ENCODE measurements at places on chromosomes 2 and 18.

GRCh38 chr2:55112229-55113031 is 62.2 kb upstream of the RTN4 start:
- DNase-seq = no peak

DNA sequence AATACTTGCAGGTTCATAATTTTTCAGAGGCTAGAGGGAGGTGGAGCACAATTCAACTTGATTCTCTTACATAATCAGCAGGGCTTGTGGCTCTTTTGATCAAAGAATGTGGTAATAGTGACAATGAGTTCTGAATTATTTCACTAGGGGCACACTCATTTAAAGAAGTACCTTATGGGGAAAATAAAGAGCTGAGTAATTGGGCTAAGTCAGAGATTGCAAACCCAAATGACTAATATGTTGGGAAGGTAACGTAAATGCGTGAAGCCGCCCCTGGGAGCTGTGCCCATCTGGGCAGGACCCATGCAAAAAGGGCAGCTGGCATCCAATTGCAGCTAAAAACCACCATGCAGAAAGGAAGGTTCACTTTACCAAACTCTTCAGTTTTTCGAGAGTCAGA is 35.3 kb downstream of the NCKAP5 start:
- DNase-seq = no peak

GRCh38 chr2:40380721-40381120 is 71.2 kb downstream of the SLC8A1 start:
- DNase-seq = no peak

GRCh38 chr2:127591221-127591923 is 54.6 kb upstream of the GPR17 start:
- DNase-seq = peak; percentile 72

DNA sequence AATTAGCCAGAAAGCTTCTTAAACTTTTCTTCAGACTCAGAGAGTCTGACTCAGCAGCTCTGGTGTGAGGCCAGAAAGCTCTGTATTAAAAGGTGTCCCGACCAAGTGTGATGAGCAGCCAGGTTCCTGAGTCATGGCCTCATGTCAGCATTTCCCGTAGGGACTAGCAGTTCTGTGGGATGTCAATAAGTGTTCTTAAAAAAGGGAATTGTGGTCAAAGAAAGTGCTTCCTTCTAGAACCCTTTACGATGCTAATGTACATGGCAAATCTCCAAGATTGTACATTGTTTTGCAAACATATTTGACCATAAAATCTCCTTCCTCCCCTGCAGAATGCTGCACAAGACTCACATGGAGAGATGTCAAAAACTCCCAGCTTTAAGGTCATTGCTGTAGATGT is 80.1 kb downstream of the PLA2R1 start:
- DNase-seq = no peak

- no peak for DNase-seq
Measured at GRCh38 chr2:164053021-164053420, 317.2 kb upstream of the FIGN start.

- DNase-seq = no peak
Measured at GRCh38 chr18:13810950-13811485, 12.9 kb upstream of the MC5R start.

DNA sequence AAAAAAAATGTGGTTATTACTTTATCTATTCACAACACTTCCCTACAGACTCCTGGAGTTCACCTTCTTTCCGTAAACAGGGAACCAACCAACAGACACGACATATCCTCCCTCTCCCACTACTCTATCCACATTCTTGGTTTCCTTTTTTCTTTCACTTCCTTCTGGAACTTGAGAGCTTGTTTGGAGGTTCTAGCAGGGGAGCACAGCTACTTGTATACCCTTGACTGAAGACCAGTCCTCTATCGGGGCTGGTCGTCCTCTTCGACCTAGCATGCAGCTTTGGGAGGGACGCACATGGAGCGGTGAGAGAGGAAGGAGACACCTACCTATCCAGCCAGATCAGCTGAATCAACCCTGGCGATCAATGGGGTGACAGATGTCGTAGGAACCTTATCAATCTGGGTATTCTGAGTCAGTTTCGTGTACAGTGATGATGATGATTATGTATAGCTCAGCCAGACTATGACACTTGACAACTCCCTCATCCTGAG is 43.5 kb upstream of the MSH2 start:
- DNase-seq = no peak

DNA sequence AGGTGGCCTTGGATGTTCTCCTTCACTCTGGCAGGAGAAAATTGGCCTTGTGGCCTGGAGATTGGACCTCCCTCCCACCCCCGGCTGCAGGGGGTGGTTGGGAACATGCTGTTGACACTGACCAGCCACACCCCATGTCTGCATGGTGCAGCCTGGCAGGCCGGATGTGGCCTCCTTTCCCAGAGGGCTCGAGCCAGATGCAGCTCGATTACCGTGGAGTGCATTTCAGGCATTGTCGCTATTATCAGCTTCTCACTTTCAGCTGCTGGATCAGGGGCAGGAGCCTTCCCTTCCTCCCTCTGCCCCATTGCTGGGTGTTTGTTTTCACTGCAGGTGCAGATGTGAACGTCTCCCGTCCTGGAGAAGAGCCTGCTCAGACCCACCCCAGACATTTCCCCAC is 211.0 kb upstream of the SIX2 start:
- DNase-seq = no peak

DNA sequence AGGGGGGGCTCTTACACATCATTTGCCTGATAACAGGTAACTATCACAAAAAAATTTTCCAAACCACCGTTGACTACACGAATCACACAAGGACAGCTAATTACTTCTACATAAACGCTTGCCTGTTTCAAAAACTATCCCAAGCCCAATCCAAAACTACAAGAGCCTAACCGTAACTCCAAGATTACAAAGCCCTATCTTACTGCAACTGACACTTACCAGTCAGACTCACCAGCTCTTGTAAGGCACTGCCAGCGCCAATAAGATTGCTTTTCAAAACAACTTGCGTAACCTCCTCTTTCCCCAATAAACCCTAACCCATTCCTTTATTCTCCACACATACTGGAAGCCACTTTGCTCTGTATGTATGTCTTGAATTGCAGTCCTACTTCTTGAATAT is 148.4 kb downstream of the NBAS start:
- no peak for DNase-seq

GRCh38 chr2:63698786-63699548 is 110.2 kb downstream of the MDH1 start:
- no peak for DNase-seq

GRCh38 chr2:24454294-24454693 is 36.8 kb upstream of the NCOA1 start:
- no peak for DNase-seq

DNA sequence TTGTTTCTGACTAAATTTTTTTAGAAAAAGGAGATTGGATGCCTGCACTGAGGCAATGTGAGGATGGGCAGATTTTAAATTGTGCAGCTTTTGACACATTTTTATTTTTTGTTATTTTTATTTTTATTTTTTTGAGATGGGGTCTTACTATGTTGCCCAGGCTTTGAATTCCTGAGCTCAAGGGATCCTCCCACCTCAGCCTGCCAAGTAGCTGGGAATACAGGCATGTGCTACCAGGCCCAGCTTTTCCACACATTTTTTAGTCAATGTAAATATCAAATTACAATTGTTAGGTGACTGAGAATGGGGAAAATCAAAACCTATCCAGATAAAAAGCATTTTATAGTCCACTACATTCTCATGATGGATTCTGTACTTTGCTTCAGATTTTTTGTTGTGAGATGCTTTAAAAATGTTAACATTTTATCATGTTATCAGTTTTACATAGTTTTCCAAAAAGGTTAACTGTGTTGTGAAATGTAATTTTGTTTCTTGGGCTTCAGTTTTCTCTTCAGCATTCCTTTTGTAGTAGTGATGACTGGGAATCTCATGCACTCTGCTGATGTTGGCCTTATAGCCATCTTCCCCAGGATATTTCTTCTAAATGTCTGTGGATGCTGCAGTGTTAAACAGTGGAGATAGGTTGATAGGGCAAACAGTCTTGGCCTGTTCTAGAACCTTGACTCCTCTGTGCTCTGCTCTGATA is 41.4 kb downstream of the PKP4 start:
- no peak for DNase-seq

- peak; percentile 58 for DNase-seq
Measured at GRCh38 chr2:85413592-85414420, 3.6 kb upstream of the CAPG start.

DNA sequence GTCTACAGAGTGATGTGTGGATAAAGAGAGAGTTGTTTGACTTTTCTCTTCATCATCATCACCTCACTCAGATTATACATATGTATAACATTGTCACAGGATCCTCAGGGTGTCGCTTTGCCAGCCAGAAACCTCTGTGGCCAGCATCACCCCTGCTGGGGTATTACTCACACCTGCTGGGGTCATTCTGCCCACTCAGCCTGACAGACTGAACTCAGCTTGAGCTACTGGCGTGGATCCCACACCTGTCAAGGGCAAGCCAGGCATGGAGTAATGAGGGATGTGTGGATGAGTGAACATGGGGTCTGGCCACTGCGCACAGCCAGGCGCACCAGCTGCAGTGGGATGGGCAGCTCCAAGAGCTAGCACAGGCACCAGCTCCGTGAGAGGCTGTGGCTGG is 870.6 kb downstream of the CBLN2 start:
- no peak for DNase-seq

DNA sequence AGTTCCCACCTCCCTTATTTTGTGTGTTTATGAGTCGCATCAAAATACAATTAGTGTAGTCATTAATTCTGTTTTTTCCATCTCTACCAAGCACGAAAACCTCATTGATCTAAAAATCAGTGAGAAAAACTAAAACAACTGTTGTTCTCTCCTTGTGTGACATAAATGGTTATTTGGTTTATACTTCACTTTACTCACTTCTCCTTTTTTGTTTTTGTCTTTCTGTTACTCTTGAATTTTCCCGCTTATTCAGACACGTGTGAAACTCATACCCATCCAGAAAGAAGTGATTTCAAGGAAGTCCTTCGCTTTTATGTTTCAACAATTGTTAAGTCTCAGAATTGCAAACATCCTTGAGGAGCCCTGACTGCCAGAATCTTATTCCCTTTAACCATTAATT is 121.6 kb downstream of the EML6 start:
- no peak for DNase-seq

GRCh38 chr2:29314816-29315571 is 199.8 kb downstream of the CLIP4 start:
- DNase-seq = peak; percentile 55

DNA sequence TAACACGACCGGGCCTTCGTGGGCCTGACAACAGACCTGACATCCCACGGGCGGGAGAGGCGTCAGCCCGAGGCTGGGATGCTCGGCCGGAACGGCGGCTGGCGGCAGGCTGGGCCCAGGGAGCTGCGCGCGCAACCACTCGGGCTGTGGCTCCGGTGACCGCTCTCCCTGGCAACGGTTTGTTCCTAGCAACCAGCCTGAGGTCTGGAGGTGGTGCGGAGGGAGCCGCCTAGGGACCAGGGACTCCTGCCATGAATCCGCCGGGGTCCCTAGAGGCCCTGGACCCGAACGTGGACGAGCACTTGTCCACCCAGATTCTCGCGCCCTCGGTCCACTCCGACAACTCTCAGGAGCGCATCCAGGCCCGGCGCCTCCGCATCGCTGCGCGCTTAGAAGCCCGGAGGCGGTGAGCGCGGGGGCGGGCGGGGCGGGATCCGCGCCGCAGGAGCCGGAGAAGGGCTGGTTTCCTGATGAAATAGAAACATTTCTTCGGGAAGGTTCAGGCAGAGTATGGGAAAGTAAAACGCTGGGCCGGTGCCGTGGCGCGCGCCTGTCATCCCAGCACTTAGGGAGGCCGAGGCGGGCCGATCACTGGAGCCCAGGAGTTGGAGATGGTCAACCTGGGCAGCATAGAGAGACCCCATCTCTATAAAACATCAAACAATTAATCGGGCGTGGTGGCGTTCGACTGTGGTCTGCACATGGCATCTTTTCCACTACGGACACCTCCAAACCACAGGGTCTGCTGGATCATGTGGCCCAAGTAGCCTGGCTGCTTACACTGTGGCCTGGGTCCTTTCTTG is at the start of gene DRC1:
Gene DRC1 (plus strand): TSS at position 182 of the 803 bp plus-strand sequence. CDS start 70 bp downstream, at position 252.
- peak; percentile 6 for DNase-seq

GRCh38 chr2:195579776-195580555 is 77.1 kb upstream of the SLC39A10 start:
- DNase-seq = no peak

DNA sequence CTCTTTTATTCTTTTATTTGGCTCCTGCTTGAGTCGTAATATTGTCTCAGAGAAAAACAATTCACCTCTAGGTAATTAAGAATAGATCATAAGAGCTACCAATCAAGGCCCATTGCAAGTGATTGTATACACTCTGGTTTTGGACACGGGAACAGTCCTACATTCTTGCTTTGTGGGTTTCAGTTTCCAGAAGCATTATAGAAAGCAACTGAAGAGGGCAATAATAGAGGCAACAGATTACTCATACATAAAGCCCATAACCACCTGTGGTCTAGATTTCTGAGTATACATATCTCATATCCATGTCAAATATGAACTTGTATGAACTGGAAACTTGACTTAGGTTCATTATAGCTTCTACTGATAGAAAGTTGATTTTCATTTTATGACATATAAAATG is 65.4 kb downstream of the DIS3L2 start:
- no peak for DNase-seq

DNA sequence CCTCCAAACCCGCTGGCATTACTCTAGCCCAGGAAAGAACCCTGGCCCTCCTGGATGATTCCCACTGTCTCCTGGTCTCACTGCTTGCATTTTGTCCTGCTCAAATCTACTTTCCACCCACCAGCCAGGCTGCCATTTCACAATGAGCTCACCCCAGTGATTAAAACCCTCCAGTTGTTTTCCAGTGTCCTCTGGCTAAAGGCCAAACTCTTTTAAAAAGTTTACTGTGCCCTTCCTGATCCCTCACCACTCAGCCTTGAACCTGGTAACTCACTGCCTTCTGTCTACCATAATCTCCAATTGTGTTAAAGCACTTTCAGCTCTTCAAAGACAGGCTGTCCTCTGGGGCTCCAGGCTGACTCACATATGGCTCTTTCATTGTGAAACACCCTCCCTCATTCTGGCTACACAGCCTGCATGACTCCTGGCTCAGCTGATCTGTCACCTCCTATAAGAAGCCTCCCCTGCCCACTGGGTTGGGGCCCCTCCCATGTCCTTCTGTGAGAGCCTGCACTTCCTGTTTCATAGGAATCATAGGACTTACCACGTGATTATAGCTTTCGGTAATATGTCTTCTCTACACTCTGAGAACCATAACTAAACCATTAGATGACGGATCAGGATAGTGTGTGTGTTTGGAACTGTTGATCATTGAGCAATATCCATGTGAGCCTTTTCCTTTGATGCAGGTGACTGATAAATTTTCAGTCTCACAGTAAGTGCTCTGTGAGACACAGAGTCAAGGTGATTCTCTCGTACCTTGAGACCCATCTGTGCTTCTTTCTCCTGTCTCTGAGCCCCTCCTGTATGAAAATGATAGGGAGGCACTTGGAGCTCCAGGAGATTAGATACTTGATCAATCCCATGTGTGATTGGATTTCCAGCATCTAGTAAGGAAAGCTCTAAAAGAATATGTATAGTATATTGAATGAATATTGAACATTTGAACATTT is 590.8 kb upstream of the ID2 start:
- DNase-seq = peak; percentile 57

DNA sequence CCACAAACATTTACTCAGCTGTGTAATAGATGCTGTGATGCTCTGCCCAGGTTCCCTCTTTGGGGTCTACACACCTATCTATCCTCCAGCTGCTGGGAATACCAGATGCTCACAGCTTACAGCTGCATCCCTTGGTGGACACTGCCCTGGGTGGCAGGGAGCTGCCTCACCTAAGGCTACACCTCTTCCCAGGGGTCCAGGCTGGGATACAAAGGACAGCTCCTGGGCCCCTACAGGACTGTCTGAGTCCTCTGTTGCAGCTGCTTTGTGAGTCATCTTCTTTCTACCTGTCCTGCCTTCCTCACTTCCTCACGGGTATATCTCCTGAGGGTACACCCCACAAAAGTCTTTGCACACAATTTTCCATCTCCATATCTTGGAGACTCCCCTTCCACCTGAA is 27.6 kb downstream of the THNSL2 start:
- no peak for DNase-seq

All from stimulated activated CD4-positive, alpha-beta T cell treated with anti-CD3 and anti-CD28 coated beads, Interleukin-4, amount 100 ng/mL, for 1 hour (primary cell).